Mesendoderm (in vitro differentiated cells): ENCODE measurements at places on chromosomes 12 and 14.

GRCh38 chr12:98058838-98059237 lies 456.6 kb upstream of the TMPO start:
- DNase-seq: no peak

DNA sequence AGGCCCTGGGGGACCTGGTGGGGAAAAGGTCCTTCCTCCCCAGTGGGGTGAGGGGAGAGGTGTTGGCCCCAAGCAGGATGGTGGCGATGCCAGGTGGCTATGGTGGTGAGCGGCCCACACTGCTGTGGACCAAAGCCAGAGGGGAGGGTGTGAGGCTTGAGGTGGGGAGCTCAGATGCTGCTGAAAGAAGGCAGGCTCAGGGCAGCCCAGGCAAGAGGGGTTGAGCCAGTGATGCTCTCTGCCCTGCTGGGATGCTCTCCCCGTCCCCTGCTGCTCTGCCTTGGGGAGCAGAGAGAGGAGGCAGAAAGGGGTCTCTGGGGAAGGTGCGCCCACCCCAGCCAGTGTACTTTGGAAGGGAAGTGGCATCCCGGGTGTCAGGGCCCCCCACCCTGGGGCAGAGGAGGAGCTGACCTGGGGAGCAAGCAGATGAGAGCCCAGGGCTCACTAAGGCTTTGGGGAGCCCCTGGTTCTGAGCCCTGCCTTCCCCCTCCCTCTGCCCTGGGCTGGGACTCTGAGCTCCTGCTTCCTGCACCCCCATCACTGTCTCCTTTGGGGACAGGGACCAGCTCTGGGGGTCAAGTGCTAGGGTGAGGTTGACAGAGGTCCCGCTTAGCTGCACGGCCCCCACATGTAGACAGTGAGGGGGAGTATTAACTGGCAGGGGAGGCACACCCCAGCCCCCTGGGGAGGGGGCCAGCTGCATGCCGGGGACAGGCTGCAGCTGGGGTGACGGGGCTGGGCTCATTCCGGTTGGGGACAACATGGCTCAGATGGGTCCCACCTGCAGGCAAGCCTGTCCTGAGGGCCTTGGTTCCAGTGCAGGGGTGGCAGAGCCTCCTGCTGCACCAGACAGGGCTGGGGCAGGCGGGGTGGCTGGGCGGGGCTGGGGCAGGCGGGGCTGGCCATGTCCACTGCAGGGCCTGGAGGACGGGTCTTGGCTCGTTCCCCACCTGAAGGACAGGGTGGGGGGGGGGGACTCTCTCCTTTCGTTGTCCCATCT lies 124.4 kb downstream of the KIF26A start:
- DNase-seq: no peak

- DNase-seq: no peak
Observed at GRCh38 chr12:123050913-123051312, 70.4 kb downstream of the ARL6IP4 start.

GRCh38 chr12:132236930-132237771 lies 92.2 kb downstream of the GALNT9 start:
- DNase-seq: no peak

- DNase-seq: no peak
Observed at GRCh38 chr14:45246691-45247090, 6.3 kb downstream of the MIS18BP1 start.

DNA sequence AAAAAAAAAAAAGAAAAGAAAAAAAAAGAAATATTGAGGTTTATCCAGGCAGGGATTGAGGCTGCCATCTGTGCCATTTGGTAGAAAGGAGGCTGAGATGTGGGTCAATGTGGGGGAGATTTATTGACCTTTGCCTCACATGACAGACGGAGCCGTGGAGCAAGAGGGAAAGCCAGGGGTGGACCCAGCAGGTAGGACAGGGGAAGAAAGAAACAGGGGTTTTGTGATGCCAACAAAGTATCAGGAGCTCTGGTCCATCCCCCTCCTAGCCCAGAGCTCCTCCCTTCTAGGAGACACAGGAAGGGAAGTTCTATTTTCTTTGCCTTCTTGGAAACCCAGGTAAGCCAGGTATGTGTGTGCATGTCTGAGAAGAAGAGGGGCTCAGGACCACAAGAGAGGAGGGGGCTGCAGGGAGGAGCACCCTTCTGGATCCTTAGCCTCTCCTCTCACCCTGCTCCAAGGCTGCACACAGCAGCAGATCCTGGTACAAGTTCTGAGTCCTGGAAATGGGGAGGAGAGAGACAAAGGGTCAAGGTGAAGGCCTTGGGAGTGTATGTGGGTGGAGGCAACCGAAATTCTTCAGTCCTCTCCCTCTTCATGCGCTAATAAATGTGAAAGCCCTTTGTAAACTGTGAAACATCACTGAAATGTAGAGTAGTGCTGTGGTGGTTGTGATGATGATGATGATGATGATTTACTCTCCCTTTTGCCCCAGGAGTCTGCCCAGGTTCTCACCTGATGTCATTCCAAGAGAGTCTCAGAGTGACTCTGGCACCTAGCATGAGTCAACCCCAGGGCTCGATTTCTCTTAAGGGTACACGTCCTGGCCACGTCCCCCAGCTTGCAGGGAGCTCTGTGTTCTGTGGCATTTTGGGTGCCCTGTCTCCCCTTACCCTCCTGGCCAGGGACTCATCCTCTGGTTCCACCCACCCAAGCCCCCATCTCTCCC lies 26.3 kb downstream of the ZFP36L1 start:
- no peak for DNase-seq

GRCh38 chr12:117643971-117644370 lies 282.5 kb upstream of the NOS1 start:
- peak; percentile 32 for DNase-seq
